ENCODE measurements at places on chromosomes 2 and 18. TPM values are rescaled to one million over a fixed set of nuclear protein-coding genes. Genes with fewer than 3 reads are reported as not detected.
A peak's percentile ranks its signal among the peaks of the same experiment; 100 is the strongest.

- H3K36me3 ChIP-seq = no peaks in the 10 kb centered on the region
- H3K27me3 ChIP-seq = no peaks in the 10 kb centered on the region
- H3K4me3 ChIP-seq = no peak overlapping the region
- H3K27ac ChIP-seq = no peak overlapping the region
- no peak for DNase-seq
- peaks cover 3% of the 10 kb centered on the region for H3K4me1 ChIP-seq
These were observed 1096.8 kb upstream of the GYPC start for GRCh38 chr2:125559186-125559585.

The GRB14 gene
- 46.3 TPM for total RNA-seq

DNA sequence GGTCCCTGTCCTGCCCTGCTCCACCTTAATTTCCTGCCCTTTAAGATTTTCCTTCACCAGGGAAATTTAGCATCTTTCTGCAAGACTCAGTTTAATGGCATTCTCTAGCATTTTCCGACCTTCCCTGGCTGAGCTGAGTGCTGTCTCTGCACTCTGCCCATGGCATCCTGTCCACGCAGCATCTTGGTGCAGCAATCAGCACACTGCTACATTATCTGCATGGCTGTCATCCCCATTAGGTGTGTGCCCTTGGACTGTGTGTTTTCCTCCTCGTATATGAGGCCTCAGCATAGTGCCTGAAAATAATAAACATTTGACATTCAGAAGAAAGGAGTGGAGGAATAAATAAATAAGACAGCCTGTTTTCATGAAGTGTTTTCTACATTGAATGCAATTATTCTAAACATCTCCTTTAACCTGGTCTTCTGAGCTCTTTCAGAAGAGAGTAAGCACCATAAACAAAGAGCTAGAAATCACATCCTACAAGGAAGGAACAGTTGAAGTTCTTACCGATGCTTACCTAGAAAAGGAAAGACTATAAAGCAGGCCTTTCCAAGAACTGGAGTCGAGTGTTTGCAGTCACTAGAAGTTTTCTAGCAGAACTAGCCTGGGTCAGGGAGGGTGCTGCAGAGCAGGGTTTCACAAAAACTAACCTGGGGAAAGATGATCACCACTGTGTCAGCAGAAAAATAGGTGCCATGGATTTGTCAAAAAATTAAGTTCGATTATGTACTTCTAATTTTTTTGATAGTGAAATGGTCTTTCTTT, 131.4 kb upstream of the ITGB6 start:
- peaks cover 16% of the 10 kb centered on the region for H3K4me1 ChIP-seq
- no peaks in the 10 kb centered on the region for H3K27me3 ChIP-seq
- H3K4me3 ChIP-seq = no peak overlapping the region
- H3K27ac ChIP-seq = no peak overlapping the region
- no peaks in the 10 kb centered on the region for H3K36me3 ChIP-seq

- H3K4me1 ChIP-seq = peaks cover 2% of the 10 kb centered on the region
- no peaks in the 10 kb centered on the region for H3K36me3 ChIP-seq
- H3K27me3 ChIP-seq = peaks cover 19% of the 10 kb centered on the region
- DNase-seq = no peak
- H3K4me3 ChIP-seq = no peak overlapping the region
These were observed 192.9 kb upstream of the SMAD2 start for GRCh38 chr18:48123324-48123723.

DNA sequence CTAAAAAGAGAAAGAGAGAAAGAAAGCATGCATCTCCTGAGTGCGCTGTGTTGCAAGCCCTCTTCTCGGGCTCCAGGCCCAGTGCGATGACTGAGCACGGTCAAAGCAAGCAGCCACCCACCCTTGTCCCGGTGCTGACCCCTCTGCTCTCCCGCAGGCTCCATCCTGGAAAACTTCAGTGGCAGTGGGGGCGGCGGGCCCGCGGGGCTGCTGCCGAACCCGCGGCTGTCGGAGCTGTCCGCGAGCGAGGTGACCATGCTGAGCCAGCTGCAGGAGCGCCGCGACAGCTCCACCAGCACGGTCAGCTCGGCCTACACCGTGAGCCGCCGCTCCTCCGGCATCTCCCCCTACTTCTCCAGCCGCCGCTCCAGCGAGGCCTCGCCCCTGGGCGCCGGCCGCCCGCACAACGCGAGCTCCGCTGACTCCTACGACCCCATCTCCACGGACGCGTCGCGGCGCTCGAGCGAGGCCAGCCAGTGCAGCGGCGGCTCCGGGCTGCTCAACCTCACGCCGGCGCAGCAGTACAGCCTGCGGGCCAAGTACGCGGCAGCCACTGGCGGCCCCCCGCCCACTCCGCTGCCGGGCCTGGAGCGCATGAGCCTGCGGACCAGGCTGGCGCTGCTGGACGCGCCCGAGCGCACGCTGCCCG, 252.5 kb downstream of the GLI2 start:
- H3K27me3 ChIP-seq = peaks cover 56% of the 10 kb centered on the region
- H3K36me3 ChIP-seq = no peaks in the 10 kb centered on the region
- H3K4me1 ChIP-seq = no peaks in the 10 kb centered on the region
- H3K27ac ChIP-seq = no peak overlapping the region
- H3K4me3 ChIP-seq = no peak overlapping the region
- DNase-seq = no peak

The IL1R1 gene
- 1.3 TPM for total RNA-seq

DNA sequence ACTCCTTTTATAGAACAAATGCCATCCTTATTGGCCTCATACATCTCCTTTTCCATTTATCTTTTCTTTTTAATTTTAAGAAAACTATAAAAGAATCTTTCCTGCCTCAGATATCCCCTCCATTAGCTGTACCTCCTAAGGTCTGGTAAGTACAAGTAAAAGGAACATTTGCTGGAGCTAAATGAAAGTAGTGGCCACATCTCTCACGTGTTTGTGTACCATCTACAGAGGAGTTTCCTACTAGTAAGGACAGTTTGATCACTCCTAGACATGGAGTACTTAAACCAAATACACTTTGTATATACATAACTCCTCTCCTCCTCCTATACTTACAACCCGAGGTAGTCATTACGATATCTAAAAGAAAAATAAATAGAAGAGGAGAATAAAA, 504.8 kb downstream of the LRRTM4 start:
- H3K36me3 ChIP-seq = no peaks in the 10 kb centered on the region
- no peak overlapping the region for H3K4me3 ChIP-seq
- peak overlapping the region; percentile 41 for H3K27ac ChIP-seq
- DNase-seq = no peak

The ALPP gene
- not detected for total RNA-seq

GRCh38 chr2:174965992-174966744, 39.0 kb downstream of the CHN1 start:
- H3K36me3 ChIP-seq = no peaks in the 10 kb centered on the region
- H3K4me3 ChIP-seq = no peak overlapping the region
- H3K27me3 ChIP-seq = no peaks in the 10 kb centered on the region
- peaks cover 18% of the 10 kb centered on the region for H3K4me1 ChIP-seq

DNA sequence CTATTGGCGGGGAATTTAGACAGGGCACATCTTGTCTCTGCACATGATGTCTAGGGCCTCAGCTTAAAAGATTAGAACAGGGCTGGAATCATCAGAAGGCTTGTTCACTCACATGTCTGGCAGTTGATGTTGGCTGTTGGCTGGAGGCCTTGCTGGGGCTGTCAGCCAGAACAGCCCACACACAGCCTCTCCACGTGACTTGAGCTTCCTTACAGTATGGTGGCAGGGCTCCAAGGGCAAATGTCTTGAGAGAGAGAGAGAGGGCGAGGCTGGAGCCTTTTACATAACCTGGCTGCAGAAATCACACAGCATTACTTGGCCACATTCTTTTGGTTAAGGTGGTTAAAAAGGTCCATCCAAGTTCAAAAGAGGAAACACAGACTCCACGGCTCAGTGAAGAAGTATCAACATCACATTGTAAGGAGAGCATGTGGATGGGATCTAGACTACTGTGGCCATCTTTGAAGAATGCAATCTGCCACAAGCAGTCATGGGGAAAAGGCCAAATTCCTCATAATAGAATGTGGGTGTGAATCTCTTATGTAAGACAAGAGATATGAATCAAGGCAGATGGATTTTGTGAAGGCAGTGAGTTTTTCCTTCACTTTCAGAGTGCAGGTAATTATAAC, 30.4 kb downstream of the SRSF7 start:
- H3K4me1 ChIP-seq = peaks cover 5% of the 10 kb centered on the region
- no peaks in the 10 kb centered on the region for H3K27me3 ChIP-seq

DNA sequence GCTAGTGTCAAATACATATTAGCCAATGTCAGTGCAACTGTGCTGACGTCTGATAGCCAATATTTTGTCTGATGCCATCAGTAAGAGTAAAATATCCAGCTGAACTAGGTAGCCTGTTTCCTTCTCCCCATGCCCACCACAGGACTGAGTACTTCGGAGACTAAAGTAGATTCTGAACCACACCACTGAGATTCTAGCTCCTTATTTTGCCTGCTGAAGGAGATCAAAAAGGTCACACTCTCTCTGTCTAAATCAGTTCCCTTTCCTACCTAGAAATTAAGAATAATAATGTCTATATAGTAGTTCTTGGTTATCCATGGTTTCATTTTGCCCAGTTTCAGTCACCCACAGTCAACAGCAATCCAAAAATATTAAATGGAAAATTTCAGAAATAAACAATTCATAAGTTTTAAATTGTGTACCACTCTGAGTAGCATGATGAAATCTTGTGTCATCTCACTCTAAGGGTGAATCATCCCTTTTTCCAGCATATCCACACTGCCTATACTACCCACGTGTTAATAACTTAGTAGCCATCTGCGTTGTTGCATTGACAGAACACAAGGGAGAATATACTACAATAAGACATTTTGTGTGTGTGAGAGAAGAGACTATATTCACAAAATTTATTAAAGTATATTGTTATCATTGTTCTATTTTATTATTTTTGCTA, 1043.3 kb upstream of the PIK3C3 start:
- H3K36me3 ChIP-seq = no peaks in the 10 kb centered on the region
- no peak overlapping the region for H3K27ac ChIP-seq
- H3K4me1 ChIP-seq = no peaks in the 10 kb centered on the region
- H3K4me3 ChIP-seq = no peak overlapping the region

- peaks cover 29% of the 10 kb centered on the region for H3K4me1 ChIP-seq
- H3K27ac ChIP-seq = no peak overlapping the region
- H3K36me3 ChIP-seq = no peaks in the 10 kb centered on the region
- DNase-seq = no peak
These were observed 139.3 kb downstream of the KLHL29 start for GRCh38 chr2:23524261-23524706.

GRCh38 chr2:71736091-71736861, 282.9 kb downstream of the DYSF start:
- peaks cover 2% of the 10 kb centered on the region for H3K36me3 ChIP-seq
- H3K4me1 ChIP-seq = no peaks in the 10 kb centered on the region
- no peak for DNase-seq
- peaks cover 23% of the 10 kb centered on the region for H3K27me3 ChIP-seq

- peaks cover 36% of the 10 kb centered on the region for H3K27me3 ChIP-seq
- H3K36me3 ChIP-seq = no peaks in the 10 kb centered on the region
- no peak overlapping the region for H3K27ac ChIP-seq
- no peak for DNase-seq
These were observed 51.6 kb downstream of the PTGR3 start for GRCh38 chr18:75157381-75157780.

- H3K36me3 ChIP-seq = peaks cover 2% of the 10 kb centered on the region
- no peaks in the 10 kb centered on the region for H3K27me3 ChIP-seq
- peaks cover 64% of the 10 kb centered on the region for H3K4me1 ChIP-seq
- DNase-seq = no peak
- H3K27ac ChIP-seq = peak overlapping the region; percentile 42
These were observed 38.1 kb downstream of the AGFG1 start for GRCh38 chr2:227509824-227510619.

The TEKT4 gene
- 0.34 TPM for total RNA-seq

DNA sequence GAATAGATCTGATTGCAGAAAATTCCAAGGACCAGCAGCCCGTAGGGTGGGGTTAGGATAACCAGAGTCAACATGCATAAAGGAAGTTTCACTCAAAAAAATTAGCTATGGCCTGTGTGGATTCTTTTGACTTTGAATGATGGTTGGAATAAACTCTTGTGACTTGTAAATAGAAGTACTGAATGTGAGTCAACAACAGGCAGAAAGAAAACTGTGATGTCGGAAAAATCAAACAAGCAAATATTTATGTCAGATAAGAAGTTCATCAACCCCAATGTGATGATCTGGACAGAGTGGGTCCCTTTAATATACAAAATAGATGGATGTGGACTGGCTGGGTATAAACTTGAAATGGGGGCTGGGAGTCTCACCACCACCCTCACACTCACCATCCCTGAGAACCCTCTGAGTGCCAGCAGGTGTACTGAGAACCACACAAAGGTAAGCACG, 68.4 kb downstream of the TIMM21 start:
- peak overlapping the region; percentile 68 for H3K27ac ChIP-seq
- no peaks in the 10 kb centered on the region for H3K27me3 ChIP-seq
- H3K4me3 ChIP-seq = no peak overlapping the region
- DNase-seq = no peak
- peaks cover 22% of the 10 kb centered on the region for H3K4me1 ChIP-seq

The SLC11A1 gene
- total RNA-seq = 0.34 TPM

GRCh38 chr2:121650315-121650930, 1.2 kb upstream of the CLASP1 start:
- DNase-seq = no peak
- peak overlapping the region; percentile 99 for H3K27ac ChIP-seq
- H3K27me3 ChIP-seq = no peaks in the 10 kb centered on the region
- H3K4me3 ChIP-seq = peak overlapping the region; percentile 94
